Hippocampal formation (tissue), 2 donors: ENCODE measurements at places on chromosomes 2 and 18.

- no peak for DNase-seq
Measured at GRCh38 chr2:239324456-239324855, 76.4 kb downstream of the HDAC4 start.

GRCh38 chr18:43578706-43579105 is 301.4 kb upstream of the SYT4 start:
- DNase-seq, result no peak

- DNase-seq, result no peak
Measured at GRCh38 chr18:31576670-31577069, 15.0 kb upstream of the TTR start.

DNA sequence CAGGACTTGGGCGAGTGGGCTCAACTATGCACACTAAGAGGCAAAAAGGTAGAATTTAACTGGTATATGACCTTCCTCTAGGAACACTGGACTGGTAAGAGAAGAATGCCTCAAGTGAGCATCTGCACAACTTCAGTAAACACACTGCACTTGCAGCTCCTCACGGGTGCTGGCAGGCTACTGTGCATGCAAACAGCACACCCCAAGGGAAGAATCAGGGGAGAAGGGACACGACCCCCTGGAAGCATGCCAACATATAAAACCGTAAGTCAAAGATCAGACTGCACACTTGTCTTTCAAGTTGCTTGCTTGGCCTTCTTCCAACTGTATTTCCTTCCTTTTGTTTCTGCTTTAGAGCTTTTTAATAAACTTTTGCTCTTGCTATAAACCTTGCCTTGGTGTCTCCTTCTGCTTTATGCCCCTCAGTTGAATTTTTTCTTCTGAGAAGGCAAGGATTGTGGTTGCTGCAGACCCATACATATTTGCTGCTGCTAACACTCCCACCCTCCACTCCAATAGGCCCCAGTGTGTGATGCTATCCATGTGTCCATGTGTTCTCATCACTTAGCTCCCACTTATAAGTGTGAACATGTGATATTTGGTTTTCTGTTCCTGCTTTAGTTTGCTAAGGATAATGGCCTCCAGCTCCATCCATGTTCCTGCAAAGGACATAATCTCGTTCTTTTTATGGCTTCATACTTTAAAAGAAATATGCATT is 263.7 kb upstream of the SPOPL start:
- no peak for DNase-seq

- DNase-seq, result no peak
Measured at GRCh38 chr2:170276925-170277629, 99.1 kb downstream of the MYO3B start.

GRCh38 chr18:76838182-76838581 is 15.8 kb downstream of the ZNF236 start:
- no peak for DNase-seq

- no peak for DNase-seq
Measured at GRCh38 chr2:215929602-215930335, 83.6 kb downstream of the MREG start.

- no peak for DNase-seq
Measured at GRCh38 chr2:239021651-239022436, 174.0 kb downstream of the TWIST2 start.

GRCh38 chr18:62280058-62280457 is 45.1 kb upstream of the TNFRSF11A start:
- DNase-seq, result no peak

DNA sequence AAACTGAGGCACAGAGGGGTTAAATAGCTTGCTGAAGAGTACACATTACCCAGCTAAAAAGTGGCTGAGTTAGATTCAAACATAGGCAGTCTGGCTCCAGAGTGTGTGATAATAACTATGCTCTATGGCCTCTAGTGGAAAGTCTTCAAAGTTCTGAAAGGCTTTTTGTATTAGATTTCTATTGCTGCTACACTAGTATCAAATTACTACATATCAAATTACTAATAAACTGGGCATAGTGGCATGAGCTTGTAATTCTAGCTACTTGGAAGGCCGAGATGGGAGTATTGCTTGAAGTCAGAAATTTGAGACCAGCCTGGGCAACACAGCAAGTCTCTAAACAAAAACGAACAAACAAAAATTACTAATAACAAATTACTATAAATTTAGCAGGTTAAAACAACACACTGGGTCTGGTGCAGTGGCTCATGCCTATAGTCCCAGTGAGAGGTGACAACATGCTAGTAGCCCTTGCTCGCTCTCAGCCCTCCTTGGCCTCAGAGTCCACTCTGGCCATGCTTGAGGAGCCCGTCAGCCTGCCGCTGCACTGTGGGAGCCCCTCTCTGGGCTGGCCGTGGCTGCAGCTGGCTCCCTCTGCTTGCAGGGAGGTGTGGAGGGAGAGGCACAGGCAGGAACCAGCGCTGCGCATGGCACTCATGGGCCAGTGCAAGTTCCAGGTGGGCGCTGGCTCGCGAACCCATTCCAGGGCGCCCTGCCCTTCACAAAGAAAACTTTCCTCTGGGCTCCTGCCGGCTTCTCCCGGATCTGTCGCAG is 38.2 kb upstream of the TWSG1 start:
- DNase-seq, result no peak

- DNase-seq, result no peak
Measured at GRCh38 chr18:34031810-34032209, 192.9 kb downstream of the NOL4 start.

- no peak for DNase-seq
Measured at GRCh38 chr18:2173486-2173885, 397.8 kb downstream of the METTL4 start.

- no peak for DNase-seq
Measured at GRCh38 chr2:3329491-3329890, 48.1 kb downstream of the EIPR1 start.

- DNase-seq, result no peak
Measured at GRCh38 chr2:207491086-207491485, 38.7 kb upstream of the CREB1 start.

DNA sequence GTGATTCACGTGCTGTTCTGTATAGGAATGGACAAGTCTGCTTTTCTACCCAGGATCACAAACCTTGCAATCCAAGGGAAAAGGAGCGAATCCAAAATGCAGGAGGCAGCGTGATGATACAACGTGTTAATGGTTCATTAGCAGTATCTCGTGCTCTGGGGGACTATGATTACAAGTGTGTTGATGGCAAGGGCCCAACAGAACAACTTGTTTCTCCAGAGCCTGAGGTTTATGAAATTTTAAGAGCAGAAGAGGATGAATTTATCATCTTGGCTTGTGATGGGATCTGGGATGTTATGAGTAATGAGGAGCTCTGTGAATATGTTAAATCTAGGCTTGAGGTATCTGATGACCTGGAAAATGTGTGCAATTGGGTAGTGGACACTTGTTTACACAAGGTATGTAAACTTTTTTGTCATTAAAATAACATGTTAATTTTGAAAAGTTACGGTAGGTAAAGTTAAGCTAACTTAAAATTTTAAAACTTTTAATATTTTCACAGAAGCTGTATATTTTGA is 33.0 kb downstream of the PPM1B start:
- DNase-seq, result no peak

- no peak for DNase-seq
Measured at GRCh38 chr2:31877008-31877407, 133.8 kb downstream of the MEMO1 start.

- no peak for DNase-seq
Measured at GRCh38 chr2:36387258-36387916, 31.8 kb downstream of the CRIM1 start.

GRCh38 chr18:23565916-23566547 is 20.3 kb downstream of the NPC1 start:
- DNase-seq, result no peak

GRCh38 chr18:36711014-36711725 is 117.6 kb downstream of the TPGS2 start:
- no peak for DNase-seq

DNA sequence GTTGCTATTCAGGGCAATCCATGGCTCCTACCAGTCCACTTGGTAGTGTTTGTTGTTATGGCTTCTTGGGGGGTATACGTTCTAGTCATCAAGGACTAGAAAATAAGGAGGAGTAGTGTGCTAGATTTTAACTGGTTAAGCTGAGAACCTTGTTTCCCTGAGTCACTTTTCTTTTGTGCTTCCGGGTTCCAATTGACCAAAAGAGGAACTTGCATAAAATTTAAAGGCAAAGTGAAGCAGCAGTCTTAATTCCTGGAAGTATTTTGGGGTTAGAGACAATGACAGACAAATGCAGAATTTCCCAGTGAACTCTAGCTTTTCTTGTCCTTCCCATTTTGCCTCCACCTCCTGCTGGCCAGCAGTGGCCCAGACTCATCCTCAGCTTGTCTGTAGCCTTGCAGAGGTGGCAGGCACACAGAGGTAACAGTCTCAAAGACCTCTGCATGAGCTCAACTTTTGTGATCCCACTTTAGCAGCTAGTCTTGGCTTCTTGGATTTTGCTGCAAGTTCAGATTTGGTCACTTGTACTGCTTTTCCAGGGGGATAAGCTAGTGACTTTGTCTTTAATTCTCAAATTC is 1105.8 kb upstream of the NXPH2 start:
- DNase-seq, result no peak

DNA sequence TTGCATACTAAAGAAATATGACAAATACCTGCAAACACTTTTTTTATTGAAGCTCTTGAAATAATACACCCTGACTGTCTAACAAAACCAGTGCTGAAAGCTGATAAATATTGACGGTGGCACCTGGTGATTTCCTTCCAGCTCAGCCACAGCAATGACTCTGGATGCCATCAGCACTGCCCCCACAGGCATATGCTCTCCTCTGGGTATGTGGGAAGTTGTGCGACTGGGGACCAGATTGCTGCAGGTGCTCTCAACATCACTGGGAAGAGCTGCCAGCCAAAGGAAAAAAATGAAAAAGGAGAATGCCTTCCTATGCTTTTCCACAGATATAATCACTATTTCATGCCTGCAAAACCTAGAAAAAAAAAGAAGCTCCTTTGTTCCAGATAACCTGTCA is 141.5 kb downstream of the PIGN start:
- DNase-seq, result no peak

DNA sequence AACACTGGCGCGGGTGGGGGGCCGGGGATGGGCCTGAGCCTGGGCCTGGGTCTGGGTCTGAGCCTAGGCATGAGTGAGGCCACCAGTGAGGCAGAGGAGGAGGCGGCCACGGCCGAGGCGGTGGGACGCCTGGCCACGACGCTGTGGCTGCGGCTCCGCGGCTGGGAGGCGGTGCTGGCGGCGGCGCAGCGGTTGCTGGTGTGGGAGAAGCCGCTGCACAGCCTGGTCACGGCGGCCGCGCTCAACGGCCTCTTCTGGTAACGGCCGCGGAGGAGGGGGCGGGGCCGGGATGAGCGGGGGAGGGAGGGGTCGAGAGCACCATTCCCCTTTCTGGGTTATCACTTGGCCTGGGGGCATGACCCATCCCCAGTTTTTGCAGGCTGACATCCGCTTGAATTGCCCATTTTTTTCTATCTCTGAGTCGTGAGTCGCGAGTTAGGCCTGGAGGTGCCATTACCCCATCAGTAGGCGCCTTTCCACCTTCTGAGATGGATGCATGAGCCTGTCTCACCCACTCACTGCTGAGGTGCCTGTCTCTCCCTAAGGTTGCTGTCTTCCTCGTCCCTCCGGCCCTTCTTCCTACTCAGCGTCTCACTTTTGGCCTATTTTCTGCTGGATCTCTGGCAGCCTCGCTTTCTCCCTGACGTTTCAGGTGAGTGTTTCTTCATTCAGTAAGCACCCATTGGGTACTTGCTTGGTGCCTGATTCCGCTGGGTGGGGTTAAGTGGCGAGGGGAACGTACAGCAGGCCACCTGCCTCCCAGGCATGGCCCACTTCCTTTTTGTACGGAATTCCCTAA is 501 bp downstream of the RETREG2 start:
- peak; percentile 54 for DNase-seq

DNA sequence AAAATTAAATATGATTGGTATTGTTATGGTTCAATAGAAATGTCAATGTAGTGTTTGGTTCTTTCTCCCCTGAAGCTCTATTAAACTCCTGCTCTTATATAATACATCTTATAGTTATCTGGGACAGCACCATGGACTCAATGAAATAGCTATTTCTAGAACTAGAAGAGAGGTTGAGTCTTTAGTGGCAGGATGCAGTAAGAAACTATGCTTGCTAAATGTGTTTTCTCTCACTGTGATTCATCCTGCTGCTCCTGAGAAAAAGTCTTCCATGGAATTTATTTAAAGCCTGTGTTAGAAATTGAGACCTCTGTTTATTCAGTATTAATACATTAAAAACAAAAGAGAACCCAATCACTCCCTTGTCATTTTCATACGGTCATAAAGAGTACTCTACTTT is 61.5 kb downstream of the G6PC2 start:
- DNase-seq, result no peak

DNA sequence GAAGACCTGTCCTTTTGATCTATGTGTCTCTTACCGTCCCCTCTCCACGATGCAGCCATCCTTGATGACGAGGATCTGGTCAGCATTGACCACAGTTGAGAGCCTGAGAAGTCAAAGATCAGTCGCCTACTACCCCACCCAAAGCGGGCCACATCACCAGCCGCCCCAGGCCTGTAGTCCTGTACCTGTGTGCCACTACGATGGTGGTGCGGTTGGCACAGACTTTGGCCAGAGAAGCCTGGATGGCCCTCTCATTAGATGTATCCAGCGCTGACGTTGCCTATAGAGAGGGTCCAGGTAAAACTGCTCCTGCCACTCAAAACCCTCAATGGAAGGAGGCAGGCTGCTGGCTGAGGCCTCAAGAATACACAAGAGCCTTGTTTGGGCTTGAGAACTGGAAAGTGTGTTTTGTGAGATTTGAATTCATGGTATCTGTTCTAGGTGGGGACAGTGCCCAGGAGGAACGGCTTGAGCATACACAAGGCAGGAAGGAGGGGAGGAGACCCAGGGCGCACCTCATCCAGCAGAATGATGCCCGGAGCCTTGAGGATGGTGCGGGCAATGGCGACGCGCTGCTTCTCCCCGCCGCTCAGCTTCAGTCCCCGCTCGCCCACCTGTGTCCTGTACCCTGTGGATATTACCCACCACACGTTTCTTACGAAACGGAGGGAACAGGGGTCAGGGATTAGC is 3.8 kb downstream of the ZFAND2B start:
- DNase-seq, result no peak

DNA sequence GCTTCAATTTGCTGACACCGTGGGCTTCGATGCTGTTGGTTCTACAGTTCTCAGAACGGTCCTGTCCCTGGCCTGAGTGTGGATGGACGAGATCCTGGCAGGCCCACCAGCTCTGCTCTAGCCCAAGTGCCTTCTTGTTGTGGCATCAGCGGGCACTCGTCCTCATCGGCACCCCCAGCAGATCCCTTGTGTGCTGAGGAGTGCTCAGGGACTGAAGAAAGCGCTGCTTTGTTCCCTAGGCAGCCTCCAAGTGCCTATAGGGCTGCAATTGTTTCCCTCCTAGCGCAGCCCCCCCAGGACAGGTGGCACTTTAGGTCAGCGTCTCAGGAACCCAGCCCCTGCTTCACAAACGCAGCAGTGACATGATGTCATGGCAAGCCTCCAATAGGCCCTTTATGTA is 217.7 kb downstream of the AGAP1 start:
- no peak for DNase-seq

- DNase-seq, result peak; percentile 78
Measured at GRCh38 chr2:215920244-215921100, 92.9 kb downstream of the MREG start.

GRCh38 chr2:233233618-233234230 is 17.7 kb upstream of the ATG16L1 start:
- DNase-seq, result no peak
